Adipocyte (in vitro differentiated cells): ENCODE measurements at places on chromosomes 16 and 17.

DNA sequence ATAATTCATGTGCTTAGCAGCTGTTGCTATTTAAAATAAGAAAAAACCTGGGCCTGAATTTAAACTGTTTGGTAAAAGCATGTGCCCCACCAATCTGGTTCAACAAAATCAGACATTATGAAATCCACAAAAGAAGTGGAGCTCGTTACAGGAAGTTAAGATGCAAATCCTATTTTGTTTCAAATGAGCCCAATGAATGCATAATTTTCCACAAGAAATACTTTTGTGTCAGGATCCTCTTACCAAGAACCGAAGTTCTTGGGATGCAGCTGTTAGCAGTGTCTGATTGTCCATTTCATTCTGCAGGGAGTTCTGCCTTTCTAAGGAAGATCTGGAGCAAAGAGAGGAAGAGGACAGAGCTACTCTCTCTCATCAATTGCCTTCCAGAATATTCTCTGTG lies 105.7 kb upstream of the RBBP6 start:
- no peak for DNase-seq

DNA sequence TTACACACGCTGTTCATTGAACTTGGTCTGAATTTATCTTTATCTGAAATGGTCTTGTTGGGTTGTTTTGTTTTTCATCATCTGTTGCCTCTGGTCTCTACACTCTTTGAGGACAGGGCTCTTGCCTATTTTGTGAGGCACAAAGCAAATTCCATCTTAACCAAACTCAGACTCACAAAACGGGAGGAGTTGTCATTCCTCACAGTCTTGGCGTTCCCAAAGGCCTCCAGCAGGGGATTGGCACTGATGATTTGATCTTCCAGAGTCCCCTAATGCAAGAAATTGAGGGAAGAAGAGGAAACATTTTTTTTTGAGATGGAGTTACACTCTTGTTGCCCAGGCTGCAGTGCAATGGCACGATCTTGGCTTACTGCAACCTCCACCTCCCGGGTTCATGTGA lies 8.7 kb downstream of the MYH3 start:
- no peak for DNase-seq

DNA sequence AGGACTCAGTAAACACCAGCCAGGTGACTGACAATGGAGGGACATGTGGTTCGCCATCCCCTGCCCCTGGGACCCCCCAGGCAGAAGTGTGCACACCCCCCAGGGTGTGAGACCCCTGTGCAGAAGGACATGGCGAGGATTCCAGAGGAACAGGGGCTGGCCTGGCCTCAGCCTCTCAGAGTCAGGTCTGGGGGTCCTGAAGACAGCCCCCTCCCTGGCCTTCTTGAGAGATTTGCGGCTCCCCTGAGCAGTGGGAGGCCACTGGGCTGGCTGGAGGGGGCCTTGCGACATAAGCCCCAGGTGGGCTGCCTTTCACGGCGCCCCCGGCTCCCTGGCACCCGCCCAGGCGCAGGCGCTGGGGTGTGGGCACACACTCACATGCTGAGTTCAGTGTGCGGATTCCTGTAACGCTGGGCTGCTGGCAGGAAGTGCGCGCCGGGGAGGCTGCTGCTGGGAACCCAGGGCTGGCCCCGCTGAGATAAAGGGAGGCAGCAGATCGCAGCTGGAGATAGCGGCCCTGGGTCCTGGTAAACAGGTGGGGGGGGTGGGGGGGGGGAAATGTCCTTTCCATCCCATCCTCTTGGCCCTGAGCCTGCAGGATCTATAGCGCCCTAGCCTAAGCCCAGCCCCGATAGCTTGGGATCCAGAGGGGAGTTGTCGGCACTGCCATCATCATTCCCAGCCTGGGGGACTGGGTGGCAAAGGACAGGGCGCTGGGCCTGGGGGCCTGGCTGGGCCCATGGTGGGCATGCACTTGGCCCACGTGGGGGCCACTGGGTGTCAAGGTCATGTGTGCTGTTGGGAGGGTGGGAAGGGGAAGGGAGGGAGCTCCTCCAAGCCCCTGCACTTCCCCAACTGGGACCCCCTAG lies 27.1 kb downstream of the TMEM235 start:
- DNase-seq, result no peak

- DNase-seq, result no peak
Observed at GRCh38 chr17:9839433-9839832, 13.7 kb downstream of the GLP2R start.

GRCh38 chr17:65559804-65560627 lies 1.4 kb downstream of the AXIN2 start:
- peak; percentile 69 for DNase-seq

GRCh38 chr17:74777901-74778515 lies 1.9 kb upstream of the NAT9 start:
- DNase-seq, result no peak

- peak; percentile 86 for DNase-seq
Observed at GRCh38 chr16:86865851-86866662, 287.7 kb downstream of the FOXL1 start.

GRCh38 chr16:74249254-74249653 lies 47.4 kb upstream of the PSMD7 start:
- DNase-seq, result no peak

DNA sequence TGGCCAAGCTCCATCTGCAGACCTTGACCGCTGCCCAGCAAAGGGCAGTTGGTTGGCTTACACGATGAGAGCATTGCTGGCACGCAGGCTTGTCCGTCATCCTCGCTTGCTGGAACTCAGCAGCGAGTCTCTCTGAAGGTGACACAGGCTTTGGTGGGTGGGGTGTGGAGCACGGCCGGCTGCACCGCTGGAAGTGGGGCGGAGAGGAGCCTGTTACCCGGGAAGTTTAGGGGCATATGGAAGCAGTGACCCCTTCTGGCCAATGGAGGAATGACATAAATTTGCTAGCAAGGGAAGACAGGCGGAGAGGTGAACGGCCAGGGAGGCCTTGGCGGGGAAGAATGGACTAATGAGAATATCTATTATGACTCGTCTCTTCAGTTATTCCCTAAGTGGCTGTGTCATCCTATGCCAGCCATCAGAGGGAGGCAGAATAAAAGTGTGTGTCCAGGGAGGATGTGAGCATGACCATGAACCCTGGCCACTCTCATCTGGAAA lies 65.9 kb upstream of the SDK2 start:
- peak; percentile 5 for DNase-seq

- DNase-seq, result peak; percentile 11
Observed at GRCh38 chr17:80195671-80196529, 24.2 kb downstream of the SGSH start.

- DNase-seq, result no peak
Observed at GRCh38 chr16:46986896-46987295, 13.4 kb upstream of the DNAJA2 start.

DNA sequence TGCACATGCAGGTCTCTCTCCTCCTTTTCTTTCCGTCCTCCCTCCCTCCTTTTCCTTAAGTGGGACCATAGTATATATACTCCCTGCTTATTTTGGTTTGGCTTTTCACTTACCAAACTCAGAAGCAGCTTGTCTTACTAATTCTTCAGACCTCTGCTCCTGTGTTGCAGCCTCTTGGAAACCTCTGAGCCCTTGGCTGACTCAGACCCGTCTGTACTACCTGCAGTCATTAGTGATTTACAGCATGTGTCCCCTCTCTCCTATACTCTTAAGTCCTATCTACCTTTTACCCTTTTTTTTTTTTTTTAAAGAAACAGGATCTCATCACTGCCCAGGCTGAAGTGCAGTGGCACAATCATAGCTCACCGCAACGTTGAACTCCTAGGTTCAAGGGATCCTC lies 207.0 kb downstream of the STX8 start:
- no peak for DNase-seq

DNA sequence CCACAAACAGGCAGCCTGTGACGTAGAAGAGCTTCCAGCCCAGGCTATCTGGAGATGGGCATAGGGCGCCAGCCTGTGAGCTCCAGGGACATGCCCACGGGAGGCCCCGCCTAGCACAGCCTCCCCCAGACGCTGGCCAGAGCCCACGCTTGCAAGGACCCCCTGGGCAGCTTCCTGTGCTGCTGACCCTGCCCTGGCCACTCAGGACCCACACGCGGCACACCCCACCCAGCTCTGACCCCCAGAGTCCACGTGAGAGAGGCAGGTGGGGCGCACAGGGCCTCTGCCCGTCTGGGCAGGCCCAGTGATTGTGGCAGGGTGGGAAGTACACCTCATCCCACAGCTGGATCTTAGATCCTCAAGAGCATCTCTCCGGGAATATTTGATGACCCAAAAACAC lies 3.9 kb downstream of the CYBC1 start:
- DNase-seq, result no peak

DNA sequence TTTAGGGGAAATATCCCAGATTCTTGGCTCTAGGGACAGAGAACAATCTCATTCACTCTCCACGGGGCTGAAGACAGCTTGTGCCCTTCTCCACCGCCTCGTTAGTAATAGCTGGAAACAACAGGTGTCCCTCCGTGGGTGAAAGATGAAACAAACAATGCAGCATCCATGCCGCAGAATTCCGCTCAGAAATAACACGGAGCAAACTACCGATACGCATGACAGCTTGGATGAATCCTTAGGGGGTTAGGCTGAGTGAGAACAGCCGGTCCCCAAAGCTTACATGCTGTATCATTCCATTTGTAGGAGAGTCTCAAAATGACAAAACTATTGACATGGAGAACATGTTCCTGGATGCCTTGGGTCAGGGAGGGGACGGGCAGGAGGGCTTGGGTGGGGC lies 29.4 kb upstream of the CACNG1 start:
- no peak for DNase-seq

DNA sequence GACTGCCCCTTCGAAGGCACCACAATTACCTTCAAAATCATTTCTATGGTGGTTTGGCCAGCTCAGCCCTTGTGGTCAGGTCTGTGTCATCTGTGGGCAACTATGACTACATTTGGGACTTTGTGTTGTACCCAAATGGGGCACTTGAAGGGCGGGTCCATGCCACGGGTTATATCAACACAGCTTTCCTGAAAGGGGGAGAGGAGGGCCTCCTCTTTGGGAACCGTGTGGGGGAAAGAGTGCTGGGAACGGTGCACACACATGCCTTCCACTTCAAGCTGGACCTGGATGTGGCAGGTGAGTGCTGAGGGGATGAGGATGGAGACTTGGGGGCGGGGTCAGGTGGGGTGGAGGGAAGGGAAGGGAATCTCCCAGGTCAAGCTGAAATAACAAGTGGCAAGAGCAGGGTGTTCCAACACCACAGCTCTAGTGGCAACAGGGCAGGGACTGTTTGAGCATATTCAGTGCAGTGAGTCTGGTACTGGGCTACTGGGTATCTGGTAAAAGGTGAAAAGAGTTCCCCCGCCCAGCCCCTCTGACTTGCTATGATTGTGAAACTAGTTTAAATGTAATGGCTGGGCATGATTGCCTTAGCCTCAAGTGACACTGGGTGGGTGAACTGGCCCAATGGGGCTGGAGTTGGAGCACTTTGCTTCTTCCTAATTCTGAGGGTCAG lies 1.7 kb downstream of the AOC2 start:
- no peak for DNase-seq

DNA sequence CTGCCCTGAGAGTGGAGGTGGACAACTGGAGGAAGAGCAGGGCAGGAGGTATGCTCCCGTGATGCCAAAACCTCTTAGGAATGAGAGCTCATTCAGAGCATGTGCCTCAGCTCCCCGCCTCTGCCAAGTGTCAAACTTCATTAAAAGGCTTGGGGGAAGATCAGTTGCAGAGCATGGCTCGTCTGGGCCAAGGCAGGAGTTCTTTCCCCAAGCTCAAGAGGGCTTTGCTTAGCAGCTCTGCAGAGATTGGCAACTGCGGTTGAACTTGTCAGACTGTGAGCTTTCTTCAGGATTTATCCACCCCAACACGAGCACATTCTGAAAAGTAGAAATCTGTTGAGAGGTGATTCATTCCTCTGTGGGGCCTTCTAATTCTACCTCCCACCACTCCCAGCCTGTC lies 248.1 kb downstream of the HS3ST3A1 start:
- DNase-seq, result peak; percentile 97

DNA sequence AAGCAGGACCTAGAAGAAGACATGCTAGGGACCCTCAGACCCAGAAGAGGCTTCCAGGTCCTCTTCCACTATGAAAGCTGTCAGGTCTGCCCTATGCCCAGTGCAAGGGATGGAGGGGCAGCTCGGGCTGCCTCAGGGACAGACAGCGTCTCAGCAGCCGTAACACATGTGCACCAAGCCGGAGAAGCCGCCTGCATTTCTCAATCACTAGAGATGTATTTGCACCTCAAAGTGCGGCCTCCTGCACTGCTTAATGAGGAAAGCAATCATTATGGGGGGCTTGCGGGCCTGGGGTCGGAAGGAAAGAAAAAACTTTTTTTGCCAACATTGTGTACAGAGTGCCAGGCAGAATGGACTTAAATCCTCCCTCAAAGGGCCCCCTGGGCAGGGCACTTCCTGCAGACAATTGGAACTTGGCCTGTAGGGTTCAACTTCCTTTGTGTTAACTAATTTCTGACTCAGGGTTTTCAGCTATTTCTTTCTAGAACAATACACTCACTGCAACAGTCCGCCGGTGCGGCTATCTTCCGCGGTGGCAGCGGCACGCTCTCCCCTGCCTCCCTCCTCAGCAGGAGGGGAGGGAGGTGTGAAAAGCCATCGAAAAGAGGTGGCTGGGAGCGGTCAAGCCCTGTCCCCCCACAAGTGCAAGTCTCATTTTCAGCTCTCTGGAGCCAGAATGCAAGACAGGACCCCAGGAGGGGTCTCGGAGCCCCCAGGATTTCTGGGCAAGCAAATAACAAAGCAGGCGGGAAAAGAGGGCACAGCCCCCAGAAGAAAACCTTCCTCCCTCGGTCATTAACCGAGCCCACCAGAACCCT lies 101.2 kb downstream of the ZNF423 start:
- DNase-seq, result peak; percentile 51

GRCh38 chr16:87681981-87682570 lies 79.8 kb downstream of the JPH3 start:
- peak; percentile 77 for DNase-seq

GRCh38 chr16:57981636-57982035 lies 10.7 kb upstream of the CNGB1 start:
- no peak for DNase-seq

DNA sequence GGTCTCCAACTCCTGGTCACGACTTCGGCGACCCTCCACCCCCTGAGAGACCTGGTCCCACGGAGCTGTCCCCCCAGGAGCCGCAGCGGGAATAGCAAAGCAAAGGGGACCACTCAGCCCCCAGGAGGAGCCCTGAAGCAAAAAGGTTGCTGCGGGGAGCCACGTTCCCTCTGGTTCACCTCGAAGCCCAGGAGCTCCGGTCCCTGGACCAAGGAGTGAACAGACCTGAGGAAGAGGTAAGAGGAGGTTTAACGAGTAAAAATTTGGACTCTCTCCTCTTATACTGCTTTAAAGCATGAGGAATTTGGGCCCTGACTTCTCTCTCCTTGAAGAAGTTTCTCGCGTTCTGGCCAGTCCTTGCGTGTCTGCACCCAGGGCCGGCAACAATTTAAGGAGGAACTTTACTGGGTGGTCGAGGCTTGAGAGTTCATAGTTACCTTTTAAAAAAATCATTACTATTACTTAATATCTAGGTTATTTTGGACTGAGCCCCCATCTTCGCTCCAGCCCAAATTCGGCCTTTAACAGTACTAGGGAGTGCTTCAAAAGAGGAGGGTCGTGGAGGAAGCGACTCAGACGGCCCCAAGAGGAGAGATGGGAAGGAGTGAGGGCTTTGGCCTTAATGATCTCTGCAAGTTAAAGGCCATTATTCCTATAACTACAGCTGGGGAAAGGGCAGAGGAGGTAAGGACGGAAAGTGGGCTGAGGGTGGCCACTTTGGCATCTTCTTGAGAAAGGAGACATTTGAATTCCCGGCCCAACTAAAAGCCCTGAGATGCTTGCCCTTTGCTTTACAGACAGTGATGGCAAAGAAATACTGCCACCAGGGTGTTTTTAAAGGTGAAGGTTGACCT lies 16.9 kb upstream of the HOXB9 start:
- no peak for DNase-seq
